ENCODE measurements at places on chromosomes 5 and 9.
A peak's percentile ranks its signal among the peaks of the same experiment; 100 is the strongest.

DNA sequence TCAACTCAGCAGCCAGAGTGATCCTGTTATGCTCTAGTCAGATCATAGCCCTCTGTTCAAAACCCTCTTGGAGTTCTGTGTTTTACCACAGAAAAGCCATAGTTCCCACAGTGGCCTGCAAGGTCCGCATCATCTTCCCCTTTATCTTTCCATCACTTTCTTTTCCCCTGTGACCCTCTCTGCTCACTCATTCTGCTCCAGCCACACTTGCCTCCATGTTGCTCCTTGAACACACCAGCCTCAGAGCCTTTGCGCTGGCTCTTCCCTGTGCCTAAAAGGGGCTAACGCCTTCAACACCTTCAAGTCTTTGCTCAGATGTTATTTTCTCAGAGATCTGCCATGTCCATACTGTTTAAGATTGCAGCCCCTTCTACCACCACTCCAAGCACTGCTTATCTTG lies 26.3 kb downstream of the CSF2 start:
- DNase-seq: no peak

DNA sequence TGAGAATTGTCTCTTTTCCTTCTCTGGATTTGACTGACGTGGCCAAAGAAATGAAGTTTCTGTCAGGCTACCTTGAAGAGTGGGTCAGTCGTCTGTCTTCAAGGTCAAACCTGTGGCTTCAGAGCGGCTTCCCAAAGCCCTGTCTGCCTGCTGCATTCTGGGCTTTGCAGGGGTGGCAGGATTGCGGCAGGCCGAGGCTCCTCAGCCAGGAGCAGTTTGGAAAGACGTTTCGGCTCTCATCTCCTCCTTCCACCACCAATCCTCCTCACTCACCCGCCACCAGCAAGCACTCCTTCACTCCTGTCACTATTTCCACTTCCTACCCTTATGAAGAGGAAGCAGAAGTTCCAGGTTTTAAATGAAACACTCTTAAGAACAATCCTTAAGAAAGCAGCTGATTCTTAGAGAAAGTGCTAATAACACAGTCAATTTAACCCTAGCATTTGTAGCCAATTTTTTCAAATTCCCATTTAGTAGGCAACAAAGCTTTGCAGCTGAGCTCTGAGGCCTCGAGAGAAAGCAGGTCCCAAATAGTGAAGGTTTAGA lies 351.7 kb downstream of the ZNF608 start:
- no peak for DNase-seq

DNA sequence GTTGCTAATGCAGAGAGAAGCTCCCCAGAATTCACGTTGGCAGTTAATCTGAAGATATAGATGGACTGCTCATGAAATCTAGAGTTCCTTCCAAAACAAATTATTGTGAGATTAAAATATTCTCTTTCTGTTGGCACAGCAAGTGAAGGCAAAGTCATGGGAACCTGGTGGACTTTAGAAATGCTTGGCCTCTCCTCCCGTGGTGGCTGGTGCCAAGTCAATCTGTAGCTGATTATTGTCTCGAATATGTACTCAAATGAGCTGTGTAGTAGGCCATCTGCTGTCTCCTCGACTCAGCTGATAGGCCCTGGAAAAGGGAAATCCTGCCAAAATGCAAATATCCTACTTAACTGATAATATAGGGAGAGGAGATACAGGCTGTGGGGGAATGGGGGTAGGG lies 69.3 kb downstream of the DAPK1 start:
- no peak for DNase-seq

GRCh38 chr9:13879011-13879410 lies 434.9 kb downstream of the NFIB start:
- no peak for DNase-seq

DNA sequence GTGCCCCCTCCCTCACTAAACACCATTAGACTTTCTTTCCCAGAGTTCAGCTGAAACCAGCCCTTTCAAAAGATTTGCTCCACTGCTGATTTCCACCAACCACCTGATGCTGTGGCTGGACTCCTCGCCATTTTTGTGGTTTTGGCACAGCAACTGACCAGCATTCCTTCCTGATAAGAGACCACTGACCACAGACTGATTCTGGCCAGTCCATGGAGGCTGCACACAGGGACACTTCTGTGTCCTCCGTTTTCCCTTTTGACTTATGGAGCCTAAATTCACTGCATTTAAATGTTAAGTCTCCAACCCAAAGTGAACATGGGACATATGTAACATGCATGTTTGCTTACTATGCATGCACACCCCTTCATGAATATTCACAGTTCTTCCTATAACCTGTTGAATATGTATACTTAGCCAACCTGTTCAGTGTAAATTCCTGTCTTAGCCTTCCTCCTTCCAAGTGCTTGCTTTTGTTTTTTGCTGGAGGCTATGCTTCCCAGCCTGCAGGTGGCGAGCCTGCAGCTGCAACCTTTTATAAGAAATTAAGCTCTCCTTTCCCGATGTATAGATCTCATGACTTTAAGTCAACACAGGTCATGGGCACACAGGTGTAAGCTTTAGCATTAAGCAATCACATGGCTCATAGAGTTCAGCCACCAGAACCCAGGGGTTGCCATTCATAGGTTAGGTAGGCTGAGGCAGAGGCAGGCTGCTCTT lies 78.7 kb downstream of the ACTL7B start:
- no peak for DNase-seq

DNA sequence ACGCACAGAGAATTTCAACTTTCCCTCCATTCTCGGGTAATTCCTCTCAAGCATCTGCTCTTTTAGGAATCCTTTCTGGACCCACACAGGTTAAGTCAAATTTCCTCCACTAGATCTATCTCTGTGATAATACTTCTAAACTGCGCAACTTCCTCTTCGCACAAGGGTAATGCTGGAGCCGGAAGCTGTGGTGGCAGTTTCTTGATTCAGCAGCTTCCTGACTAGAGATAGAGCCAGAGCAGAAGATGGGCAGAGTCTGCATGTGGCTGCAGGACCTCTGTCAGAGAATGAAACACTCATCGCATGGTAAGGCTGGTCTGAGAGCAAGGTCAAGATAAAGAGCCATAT lies 11.1 kb upstream of the CDC42SE2 start:
- peak; percentile 62 for DNase-seq

All from activated CD4-positive, CD25-positive, alpha-beta regulatory T cell (primary cell).